ENCODE measurements at places on chromosomes 1 and 21. TPM values are rescaled to one million over a fixed set of nuclear protein-coding genes. Genes with fewer than 3 reads are reported as not detected.

- DNase-seq: no peak
Observed at GRCh38 chr1:181911715-181912114, 149.8 kb downstream of the ZNF648 start.

DNA sequence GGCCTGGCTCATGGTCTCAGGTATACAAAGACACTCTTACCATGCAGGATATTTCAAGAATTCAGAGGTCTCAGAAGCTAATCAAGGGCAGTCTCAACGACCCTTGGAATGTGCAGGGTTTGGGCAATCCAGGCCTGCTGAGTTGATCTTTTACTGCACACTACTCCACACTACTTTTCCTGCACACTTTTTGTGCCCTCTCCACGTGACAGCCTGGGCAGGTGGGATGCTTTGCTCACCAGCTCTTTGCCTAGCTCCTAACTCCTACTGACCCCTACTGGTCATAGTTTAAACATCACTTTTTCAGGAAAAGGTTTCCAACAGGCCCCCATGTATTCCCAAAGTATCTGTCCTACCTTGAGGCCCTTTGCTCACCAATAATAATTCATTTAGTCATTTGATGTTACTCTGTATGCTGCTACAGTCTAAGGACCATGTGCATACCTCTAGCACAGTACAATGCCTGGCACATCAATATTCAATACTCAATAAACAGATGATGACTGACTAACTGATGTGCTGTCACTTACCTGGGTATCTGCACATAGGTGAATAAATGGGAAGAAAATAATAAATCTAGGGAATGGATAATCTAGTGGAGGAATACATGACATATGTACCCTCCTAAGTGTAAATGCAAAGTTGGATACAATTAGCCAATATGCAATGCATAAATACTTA is 9.6 kb downstream of the DUSP23 start:
- peak; percentile 25 for DNase-seq

- peak; percentile 59 for DNase-seq
Observed at GRCh38 chr1:201539561-201540431, 869 bp downstream of the NAV1 start.

DNA sequence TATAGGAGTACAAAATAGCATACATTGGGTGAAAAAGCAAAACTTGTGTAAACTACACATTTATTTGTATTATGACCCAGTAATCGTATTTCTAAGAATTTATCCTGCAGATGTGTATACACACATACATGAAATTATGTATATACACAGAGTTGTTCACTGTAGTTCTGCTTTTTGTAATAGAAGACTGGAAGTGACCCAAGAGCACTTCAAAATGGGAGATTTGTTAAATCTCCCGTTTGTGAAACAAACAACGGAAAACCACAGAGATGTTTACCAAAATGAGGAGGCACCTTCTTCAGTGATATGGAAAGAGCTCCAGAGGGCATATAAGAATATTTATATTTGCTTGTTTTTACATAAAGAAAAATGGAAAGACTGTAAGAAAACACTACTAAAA is 18.0 kb upstream of the MNDA start:
- no peak for DNase-seq

Gene CYP4A22
- not detected for total RNA-seq

Data from fibroblast of the aortic adventitia (primary cell).